ENCODE measurements at places on chromosomes 1 and 21.
A peak's percentile ranks its signal among the peaks of the same experiment; 100 is the strongest.

DNA sequence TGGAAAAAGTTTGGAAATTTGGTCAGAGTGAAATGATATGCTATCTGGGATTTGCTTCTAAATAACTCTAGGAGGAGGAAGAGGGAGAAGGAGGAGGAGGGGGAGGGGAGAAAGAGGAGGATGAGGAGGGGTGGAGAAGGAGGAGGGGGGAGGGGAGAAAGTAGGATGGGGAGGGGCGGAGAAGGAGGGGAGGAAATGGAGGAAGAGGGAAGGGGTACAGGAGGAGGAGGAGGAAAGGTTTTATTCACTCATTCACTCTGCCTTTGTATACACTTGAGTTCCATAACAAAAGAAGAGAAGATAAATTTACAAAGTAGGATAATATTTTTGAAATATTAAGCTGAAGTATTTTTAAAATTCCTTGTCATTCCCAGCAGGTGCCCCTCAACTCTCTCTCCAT, 6.3 kb upstream of the VPS26C start:
- no peak for DNase-seq

GRCh38 chr21:18529254-18529653, 125.7 kb upstream of the TMPRSS15 start:
- peak; percentile 97 for DNase-seq

DNA sequence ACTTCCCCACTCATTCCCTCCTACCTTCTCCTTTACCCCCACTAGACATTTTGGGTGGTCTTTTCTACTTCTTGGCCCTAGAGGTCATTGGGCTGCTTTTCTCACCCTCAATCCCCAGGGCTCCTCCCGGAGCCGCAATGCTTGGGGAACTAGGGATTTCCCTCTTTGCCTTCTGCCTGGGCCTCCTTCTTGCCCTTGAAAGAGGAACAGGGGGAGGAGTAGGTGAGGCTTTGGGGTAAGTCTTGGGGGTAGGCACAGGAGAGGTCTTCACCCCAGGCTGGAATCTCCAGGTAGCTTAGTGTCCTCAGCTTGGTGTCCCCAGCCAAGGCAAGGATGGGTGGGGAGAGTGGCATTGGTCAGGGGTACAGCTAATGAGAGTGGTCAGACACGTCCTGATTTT, 56.2 kb upstream of the EPS8L3 start:
- no peak for DNase-seq

DNA sequence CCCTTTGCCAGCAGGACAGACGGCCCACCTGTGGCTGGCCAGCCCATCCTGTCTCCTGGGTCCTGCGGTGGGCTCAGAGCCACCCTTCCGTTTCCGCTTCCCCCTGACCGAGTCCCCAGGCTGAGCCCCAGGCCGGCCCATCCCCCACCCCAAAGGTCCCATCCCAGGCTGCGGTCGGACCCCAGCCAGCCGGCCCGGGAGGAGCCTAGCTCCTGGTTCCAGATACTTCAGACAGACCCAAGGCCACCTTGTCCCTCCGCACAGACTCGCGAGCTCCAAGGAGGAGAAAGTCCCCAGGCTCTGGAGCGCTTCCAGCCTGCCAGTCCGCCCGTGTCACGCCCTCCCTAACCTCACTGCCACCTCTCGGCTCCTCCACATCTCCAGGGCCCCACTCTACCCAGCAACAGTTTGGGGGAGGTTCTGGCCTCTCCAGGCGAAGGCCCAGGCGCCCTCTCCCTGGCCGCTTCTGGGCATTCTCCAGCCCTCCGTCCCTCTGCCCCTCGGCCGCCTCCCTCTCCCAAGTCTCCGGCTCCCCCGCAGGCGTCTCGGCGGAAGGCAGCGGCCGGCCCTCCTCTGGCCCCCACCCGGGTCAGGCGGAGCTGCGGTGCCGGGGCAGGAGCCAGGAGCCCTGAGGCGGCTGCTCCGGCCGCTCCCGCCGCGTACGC, 835 bp downstream of the LRRN2 start:
- DNase-seq = no peak

DNA sequence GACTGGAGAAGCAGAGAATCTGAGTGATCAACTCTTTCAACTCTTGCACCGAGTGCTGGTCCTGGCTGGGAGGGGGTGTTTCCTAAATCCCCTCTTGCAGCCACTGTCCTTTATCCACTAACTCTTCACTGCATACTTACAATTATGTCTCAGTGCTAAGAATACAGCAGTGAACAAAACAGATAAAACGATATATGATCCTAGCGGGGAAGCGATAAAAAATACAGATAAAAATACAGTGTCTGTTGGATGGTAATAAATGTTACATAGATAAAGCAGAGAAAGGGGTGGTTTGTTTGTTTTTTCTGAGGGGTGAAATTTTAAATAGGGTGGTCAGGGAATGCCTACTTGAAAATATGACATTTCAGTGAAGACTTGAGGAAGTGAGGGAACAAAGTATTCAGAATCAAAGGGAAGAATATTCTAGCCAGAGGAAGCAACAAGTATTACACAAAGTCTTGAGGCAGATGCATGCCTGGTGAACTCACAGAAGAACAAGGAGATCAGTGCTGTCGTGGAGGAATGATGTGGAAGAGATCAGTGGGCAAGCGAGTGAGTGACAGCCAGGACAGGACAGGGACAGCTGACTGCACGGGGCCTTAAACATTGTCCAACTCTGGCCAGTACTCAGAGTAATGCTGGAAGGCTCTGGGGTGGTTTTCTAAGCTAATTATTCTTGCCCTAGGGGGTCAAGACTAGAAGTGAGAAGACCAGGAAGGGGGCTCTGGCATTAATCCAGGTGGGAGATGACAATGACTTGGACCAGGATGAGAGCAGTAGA, 110.0 kb downstream of the APP start:
- DNase-seq = no peak
